ENCODE measurements at places on chromosomes 7 and 10. TPM values are rescaled to one million over a fixed set of nuclear protein-coding genes. Genes with fewer than 3 reads are reported as not detected.

AUTS2 gene
- total RNA-seq: 33.4 TPM

FBXO24 gene
- total RNA-seq: 0.54 TPM

HOXA3 gene
- total RNA-seq: 3.5 TPM

ZNF804B gene
- not detected for total RNA-seq

GJD4 gene
- not detected for total RNA-seq

NSUN6 gene
- total RNA-seq: 12.3 TPM

ZNF503 gene
- total RNA-seq: 29.8 TPM

ENO4 gene
- total RNA-seq: 1.4 TPM

CARD11 gene
- under 0.01 TPM for total RNA-seq

LRIT1 gene
- not detected for total RNA-seq

EN2 gene
- not detected for total RNA-seq

BLNK gene
- total RNA-seq: not detected

FAM131B gene
- 3.2 TPM for total RNA-seq

ASAH2 gene
- total RNA-seq: 1.5 TPM

SPRN gene
- 0.82 TPM for total RNA-seq

All from fibroblast of the aortic adventitia (primary cell).